IPS-NIHi11 (cell line): ENCODE measurements at places on chromosomes 11 and 22.

DNA sequence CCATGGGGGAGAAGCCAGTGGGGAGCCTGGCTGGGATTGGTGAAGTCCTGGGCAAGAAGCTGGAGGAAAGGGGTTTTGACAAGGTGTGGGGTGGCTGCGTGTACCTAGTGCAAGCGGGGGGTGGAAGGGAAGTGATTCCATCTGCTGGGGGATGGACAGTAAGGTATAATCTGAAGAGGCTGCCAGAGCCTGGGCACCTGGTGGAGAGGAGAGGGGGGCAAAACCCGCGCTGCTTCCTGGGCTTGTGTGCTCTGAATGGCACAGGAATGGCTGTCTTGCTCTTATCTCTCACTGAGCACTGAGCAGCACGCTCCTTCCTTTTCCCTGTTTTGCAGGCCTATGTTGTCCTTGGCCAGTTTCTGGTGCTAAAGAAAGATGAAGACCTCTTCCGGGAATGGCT, 988 bp downstream of the BANF1 start:
- DNase-seq = no peak

- DNase-seq = no peak
Observed at GRCh38 chr11:122998727-122999366, 17.2 kb upstream of the BSX start.

GRCh38 chr11:113663567-113663966, 42.5 kb downstream of the TMPRSS5 start:
- DNase-seq = no peak

GRCh38 chr11:7261578-7261977, 9.9 kb downstream of the SYT9 start:
- no peak for DNase-seq

- no peak for DNase-seq
Observed at GRCh38 chr11:88297863-88298262, 39.7 kb downstream of the CTSC start.

- no peak for DNase-seq
Observed at GRCh38 chr22:43923191-43923590, 414 bp upstream of the PNPLA3 start.

- no peak for DNase-seq
Observed at GRCh38 chr11:104841973-104842525, 56.2 kb downstream of the CASP12 start.

- DNase-seq = no peak
Observed at GRCh38 chr22:22716136-22716665, 71.8 kb downstream of the GGTLC2 start.

DNA sequence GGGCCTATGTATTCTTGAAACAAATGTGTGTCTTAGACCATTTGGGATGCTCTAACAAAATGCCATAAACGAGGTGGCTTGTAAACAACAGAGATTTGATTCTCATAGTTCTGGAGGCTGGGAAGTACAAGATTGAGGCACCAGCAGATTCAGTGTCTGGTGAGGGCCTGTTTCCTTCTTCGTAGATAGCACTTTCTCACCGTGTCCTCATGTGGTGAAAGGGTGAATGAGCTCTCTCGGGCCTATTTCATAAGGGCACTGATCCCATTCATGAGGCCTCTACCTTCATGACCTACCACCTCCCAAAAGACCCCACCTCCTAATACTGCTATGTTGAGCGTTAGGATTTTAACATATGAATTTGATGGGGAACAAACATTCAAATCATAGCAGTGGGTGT, 6.4 kb upstream of the NNMT start:
- no peak for DNase-seq

GRCh38 chr22:21444701-21445436, 22.3 kb upstream of the TMEM191C start:
- no peak for DNase-seq

DNA sequence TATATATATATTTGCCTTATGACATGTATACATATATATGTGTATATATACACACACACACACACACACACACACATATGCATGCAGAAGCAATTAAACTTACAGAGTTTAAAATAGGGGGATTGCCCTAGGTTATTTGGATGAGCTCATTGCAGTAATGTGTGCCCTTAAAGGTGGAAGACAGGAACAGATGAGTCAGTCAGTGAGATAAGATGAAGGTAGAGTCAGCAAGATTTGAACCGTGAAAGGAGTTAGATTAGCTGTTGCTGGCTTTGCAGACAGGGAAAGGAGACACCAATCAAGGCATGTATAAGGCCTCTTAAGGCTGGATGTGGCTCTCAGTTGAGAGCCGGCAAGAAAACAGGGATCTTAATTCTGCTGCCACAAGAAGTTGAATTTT, 902.4 kb upstream of the RAG2 start:
- no peak for DNase-seq

GRCh38 chr22:19691721-19692341, 22.5 kb upstream of the SEPTIN5 start:
- peak; percentile 47 for DNase-seq

DNA sequence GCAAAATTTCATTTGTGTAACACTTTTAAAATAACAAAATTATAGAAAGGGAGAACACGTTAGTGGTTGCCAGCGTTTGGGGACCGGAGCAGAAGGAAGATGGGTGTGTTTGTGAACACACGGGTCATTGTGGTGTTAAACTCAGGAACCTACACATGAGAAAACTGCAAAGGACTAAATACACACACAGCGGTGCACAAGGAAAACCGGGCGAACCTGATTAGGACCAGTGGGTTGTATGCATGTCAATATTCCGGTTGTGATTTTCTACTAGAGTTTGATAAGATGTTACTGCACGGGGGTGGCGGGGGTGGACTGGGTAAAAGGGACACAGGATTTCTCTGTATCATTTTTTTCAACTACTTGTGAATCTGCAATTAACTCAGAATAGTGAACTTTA, 351.2 kb downstream of the OPCML start:
- no peak for DNase-seq

DNA sequence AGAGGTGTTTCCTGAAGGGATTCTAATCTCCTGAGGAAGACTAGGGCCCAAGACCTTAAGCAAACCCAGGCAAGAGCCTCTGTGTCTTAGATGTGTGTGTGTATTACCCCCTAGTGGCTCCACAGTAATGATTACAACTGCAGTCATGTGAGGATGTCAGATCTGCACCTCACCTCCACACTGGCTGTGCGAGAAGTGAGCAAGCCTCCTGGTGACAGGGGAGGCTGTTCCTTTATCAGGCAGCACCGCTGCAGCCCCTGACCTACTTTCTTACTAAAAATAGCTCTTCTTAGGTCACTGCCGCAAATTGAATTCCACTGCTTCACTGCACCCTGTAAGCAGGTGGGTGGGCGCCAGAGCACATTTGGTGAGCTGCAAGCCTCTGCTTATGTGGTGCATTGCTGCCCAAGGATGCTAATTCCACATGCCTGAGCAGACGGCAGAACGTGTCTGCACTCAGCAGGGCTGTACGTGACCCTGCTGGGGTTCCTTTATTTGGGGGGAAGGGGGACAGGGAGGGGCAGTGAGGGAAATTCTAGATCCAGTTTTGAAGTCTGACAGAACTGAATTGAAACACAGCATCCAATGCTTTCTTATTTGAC, 112.4 kb downstream of the KCNC1 start:
- DNase-seq = no peak

GRCh38 chr11:118691926-118692830, 12.7 kb upstream of the TREH start:
- no peak for DNase-seq

DNA sequence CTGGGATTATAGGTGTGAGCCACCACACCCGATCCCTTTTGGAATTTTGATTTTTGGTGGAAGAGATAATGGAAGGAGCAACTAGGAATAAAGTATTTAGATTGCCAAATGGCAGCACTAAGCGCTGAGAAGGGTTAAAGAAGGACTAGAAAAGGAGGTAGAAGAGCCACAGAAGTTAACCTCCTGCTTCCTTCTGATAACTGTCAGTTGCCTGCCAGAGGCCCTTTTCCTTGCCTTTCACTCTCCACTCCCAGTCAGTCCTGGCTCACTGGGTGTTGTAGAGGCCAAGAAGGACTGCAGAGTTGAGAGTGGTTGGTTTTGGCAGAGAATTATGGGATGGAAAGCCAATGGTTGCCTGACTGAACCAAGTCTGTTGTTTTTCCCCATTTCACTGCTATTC, 19.3 kb downstream of the ZC3H12C start:
- no peak for DNase-seq

GRCh38 chr11:124898263-124898680, 607 bp upstream of the ROBO4 start:
- no peak for DNase-seq

GRCh38 chr11:114001416-114001815, 26.5 kb downstream of the HTR3A start:
- no peak for DNase-seq

- DNase-seq = no peak
Observed at GRCh38 chr11:82843057-82843795, 57.0 kb downstream of the PRCP start.

DNA sequence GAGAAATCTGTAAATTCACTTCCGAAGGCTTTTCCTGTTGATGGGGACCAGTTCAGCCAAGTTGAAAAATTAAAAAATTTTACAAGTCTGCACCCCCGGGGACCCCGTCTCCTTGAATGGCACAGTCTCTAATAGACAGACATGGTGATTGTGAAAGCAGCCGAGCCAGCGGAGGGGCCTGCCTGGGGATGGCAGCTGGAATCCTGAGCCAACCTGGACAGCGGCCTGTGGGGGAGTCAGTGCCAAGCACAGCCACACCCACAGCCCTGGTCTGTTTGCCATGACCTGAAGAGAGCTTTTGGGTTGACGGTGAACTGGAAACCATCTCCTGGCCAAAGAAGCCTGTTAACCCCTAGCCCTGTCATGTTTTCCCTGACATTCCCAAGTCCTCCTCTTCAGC, 64.7 kb downstream of the PARVG start:
- DNase-seq = no peak

DNA sequence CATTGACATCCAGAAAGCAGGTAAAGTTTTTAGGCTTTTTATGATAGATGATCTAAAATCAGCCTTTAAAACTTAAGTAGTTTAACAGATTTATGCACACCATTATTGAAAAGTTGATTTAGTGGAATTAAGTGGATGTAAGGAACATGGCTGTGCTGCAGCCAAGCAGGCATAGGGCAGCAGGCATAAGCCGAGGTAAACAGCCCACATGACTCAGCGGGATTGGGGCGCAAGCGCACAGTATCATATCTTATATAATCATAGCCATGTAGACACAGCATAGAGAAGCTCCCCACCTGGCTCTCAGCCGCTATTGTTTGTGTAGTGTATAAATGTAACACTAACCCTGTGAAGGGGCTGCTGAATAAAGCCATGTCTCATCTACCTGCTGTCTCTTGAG, 157.5 kb downstream of the WNT11 start:
- DNase-seq = no peak

- DNase-seq = peak; percentile 59
Observed at GRCh38 chr11:93849751-93850593, 446 bp downstream of the VSTM5 start.

GRCh38 chr11:75334976-75335375, 16.5 kb downstream of the ARRB1 start:
- no peak for DNase-seq

- no peak for DNase-seq
Observed at GRCh38 chr11:83827520-83827919, 541.4 kb upstream of the CCDC90B start.

DNA sequence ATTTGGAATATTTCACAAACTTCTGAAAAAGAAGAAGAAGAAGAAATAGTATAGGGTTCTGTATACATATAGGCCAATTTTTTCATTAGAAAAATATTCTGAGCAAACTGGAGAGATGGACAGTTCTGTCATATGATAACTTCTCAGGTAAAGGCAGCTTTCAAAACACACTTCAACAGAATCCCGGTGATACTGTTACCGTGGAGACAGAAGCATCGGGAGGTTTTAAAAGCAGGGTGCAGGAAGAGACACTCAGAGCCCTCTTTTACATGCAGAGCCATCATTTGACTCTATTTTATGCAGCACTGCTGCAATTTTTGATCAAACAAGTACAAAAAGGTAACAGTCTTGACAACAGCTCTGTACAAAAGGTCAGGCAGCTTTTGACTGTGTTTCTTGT, 1785.4 kb downstream of the LRRC4C start:
- no peak for DNase-seq

- no peak for DNase-seq
Observed at GRCh38 chr22:37302674-37303555, 20.6 kb downstream of the CYTH4 start.

- DNase-seq = no peak
Observed at GRCh38 chr11:97963528-97964331, 1057.0 kb upstream of the CNTN5 start.

DNA sequence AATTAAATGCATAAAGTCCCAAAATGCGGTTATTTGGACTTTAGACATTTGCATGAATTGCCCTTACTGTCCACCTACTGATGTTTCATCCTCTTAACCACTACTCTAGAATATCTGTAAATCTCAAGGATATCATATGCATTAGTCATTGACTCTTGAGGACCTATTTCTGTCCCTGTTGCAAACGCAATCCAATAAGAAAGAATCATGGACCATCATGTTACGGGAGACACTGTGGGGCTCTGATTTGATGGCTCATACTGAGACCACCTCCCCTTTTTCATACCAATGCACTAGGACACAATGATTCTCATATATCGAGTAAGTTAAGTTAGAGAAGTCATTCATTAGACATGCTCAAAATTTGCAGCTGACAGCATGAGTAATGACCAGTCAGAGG, 14.4 kb downstream of the POU2AF2 start:
- DNase-seq = no peak
